Activated CD4-positive, alpha-beta T cell treated with anti-CD3 and anti-CD28 coated beads, Interleukin-2, amount 10 ng/mL, durations not matched to agents 7 days and 5 days (primary cell): ENCODE measurements at places on chromosomes 16 and 17. TPM values are rescaled to one million over a fixed set of nuclear protein-coding genes. Genes with fewer than 3 reads are reported as not detected.

The SP2 gene
- 27.6 TPM for total RNA-seq

The AOC3 gene
- 0.56 TPM for total RNA-seq

The RNF157 gene
- 129 TPM for total RNA-seq

The EVPLL gene
- total RNA-seq = not detected

The C16orf87 gene
- total RNA-seq = 10.3 TPM

The CCDC92B gene
- 0.08 TPM for total RNA-seq

DNA sequence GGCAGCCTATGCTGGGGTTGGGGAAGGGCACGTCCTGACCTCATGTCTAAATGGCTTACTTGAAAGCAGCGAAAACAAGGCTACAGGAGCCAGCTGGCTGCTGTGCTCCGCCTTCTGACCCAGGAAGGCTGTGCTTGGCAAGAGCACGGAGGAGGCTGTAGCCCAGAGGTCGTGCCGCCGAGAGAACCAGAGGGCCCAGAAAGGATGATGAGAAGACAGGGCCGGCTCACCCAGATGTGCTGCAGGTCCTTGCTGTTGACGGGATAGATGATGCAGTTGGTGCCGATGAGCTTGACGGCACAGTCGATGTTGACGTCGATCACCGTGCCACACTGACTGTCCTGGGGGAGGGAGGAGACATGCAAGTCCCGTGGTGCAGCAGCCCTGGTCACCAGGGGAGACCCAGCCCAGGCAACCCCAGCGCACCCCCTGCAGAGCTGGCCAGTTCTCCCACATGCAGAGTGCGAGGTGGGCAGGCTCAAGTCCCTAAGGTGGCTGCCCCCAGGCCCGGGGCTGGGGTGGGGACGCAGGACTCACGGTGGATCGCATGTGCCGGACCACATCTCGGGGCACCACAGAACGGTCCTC, 20.7 kb downstream of the SPHK1 start:
- no peaks in the 10 kb centered on the region for H3K27me3 ChIP-seq
- no peak overlapping the region for H3K4me3 ChIP-seq
- H3K4me1 ChIP-seq = peaks cover 6% of the 10 kb centered on the region
- H3K27ac ChIP-seq = no peak overlapping the region
- no peak for DNase-seq

GRCh38 chr17:63949576-63950250, 17.6 kb upstream of the CD79B start:
- DNase-seq = no peak
- H3K27ac ChIP-seq = no peak overlapping the region
- no peaks in the 10 kb centered on the region for H3K27me3 ChIP-seq
- no peaks in the 10 kb centered on the region for H3K36me3 ChIP-seq
- no peak overlapping the region for H3K4me3 ChIP-seq

GRCh38 chr16:11687601-11688519, 19.6 kb downstream of the SNN start:
- H3K4me1 ChIP-seq = peaks cover 24% of the 10 kb centered on the region
- H3K36me3 ChIP-seq = peaks cover 70% of the 10 kb centered on the region
- H3K27me3 ChIP-seq = no peaks in the 10 kb centered on the region
- H3K4me3 ChIP-seq = no peak overlapping the region
- no peak for DNase-seq

- DNase-seq = peak; percentile 78
- H3K27ac ChIP-seq = peak within 1 kb of the TSS; percentile 93
- H3K27me3 ChIP-seq = no peaks in the 10 kb centered on the region
- peaks cover 31% of the 10 kb centered on the region for H3K36me3 ChIP-seq
- peaks cover 63% of the 10 kb centered on the region for H3K4me1 ChIP-seq
Measured at GRCh38 chr16:23510164-23510914, at the start of gene GGA2. Gene GGA2, minus strand, starts transcription at chr16:23510494. Its CDS starts 83 bp downstream, at chr16:23510411.

GRCh38 chr16:87812200-87812656, 46.4 kb upstream of the KLHDC4 start:
- no peaks in the 10 kb centered on the region for H3K27me3 ChIP-seq
- H3K4me1 ChIP-seq = peaks cover 20% of the 10 kb centered on the region
- no peaks in the 10 kb centered on the region for H3K36me3 ChIP-seq
- no peak for DNase-seq
- no peak overlapping the region for H3K27ac ChIP-seq
